ENCODE measurements at places on chromosomes 7 and 10. TPM values are rescaled to one million over a fixed set of nuclear protein-coding genes. Genes with fewer than 3 reads are reported as not detected.
A peak's percentile ranks its signal among the peaks of the same experiment; 100 is the strongest.

SUN3 gene
- not detected for total RNA-seq

ABCC2 gene
- 0.99 TPM for total RNA-seq

CHAT gene
- total RNA-seq, result not detected

GPRIN2 gene
- total RNA-seq, result not detected

LRRC17 gene
- 12.7 TPM for total RNA-seq

ZNF804B gene
- total RNA-seq, result not detected

FKBP14 gene
- 23.3 TPM for total RNA-seq

CABCOCO1 gene
- not detected for total RNA-seq

MALRD1 gene
- total RNA-seq, result not detected

ACTL6B gene
- total RNA-seq, result not detected

FOXI2 gene
- total RNA-seq, result not detected

SLC35G1 gene
- total RNA-seq, result 4.4 TPM

IL15RA gene
- total RNA-seq, result 16.7 TPM

DNA sequence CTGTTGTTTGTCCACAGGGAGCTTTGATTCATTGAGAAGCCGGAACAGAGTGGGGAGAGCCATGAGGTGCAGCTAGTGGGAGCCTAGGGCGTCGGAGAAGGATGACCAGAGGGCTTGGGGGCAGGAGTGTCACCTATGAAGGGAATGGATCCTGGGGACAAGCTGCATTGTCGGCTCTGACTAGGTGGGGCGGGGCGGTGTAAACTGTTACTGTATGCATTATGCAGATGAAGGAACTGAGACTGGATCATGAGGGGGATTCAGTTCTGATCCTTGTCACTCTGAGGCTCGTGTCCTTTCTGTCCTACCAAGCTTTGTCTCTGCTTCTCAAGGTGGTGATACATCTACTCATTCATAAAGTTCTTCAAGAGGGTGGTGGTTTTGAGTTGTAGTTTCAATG is 39.9 kb upstream of the MMD2 start:
- no peak for DNase-seq

DNA sequence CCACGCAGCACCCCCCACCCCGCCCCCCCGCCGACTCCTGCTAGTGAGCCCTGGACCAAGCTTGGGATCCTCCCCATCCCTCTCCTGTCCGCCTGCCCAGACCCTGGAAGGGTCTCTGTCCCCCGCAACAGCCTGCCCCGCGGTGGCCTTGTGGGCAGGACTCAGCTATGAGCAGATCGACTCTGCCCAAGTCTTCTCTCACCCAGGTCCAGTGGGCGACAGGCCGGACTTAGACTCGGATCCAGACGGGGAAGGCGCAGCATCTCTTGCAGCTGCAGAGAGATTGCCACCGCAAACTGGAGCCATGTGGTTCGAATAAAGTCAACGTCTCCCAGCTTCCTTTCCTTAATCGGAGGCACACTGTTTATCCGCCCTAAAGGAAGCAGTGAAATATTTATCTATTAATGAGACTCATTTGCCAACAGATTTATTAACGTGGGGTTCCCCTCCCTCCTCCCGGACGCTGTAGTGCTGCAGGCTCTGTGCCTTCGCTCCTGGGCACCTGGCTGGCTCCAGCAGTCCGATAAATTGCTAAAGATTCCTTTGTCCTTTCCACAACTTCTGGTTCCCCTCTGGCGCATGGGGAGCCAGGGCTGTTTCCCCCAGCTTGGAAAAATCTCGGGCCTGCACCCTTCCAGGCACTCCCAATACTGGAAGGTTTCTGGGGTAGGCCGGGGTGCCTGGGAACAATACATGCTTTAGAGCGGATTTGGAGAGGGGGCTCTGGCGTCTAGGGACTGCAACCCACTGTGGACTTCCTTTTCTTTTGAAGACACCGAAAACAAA is 634 bp upstream of the HOXA7 start:
- no peak for DNase-seq

DNA sequence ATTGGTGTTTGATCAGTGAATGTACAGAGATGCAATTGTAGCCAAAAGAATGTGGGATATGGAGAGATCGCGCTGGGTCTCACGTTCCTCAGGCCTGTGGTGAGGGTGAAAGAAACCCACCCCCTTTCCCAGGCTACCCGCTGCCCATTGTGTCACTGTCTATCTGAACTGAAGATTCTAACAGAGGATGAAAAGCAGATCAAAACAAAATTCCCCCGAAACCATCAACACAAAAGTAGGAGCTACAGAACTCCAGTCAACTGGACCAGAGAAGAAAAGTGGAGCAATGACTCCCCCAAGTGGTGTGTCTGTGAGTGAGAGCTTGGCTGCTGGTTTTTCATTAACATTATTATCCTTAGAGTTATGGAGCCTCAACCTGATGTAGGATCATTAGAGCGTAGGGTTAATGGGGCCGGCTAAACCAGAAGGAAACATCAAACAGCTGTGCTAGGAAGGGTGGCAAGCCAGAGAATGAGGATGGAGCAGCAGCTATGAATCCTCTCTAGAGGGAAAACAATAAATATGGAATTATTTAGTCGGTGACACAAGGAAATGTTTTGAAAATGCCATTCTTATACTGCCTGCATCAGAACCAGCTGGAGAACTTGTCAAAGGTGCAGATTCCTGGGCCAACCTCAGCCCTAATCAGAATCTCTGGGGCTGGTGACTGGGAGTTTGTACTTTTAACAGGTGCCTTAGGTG is 38.3 kb downstream of the AKR1B1 start:
- DNase-seq, result peak; percentile 13

DNA sequence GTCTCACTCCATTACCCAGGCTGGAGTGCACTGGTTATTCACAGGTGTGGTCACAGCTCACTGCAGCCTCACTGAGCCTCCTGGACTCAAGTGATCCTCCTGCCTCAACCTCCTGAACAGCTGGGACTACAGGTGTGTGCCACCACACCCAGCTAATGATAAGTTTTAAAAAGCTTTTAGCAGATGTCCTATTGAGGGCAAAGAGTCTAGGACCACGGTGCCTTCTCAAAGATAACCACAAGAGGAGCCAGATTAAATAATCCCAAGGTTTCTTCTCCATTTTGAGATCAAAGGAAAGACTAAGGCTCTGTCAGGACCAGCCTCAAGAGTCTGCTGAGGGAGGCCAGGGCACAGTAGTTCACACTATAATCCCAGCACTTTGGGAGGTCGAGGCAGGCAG is 4.7 kb downstream of the ATP5MF start:
- DNase-seq, result no peak

- DNase-seq, result no peak
These were observed 79.5 kb downstream of the CARD11 start for GRCh38 chr7:2964208-2964607.

DNA sequence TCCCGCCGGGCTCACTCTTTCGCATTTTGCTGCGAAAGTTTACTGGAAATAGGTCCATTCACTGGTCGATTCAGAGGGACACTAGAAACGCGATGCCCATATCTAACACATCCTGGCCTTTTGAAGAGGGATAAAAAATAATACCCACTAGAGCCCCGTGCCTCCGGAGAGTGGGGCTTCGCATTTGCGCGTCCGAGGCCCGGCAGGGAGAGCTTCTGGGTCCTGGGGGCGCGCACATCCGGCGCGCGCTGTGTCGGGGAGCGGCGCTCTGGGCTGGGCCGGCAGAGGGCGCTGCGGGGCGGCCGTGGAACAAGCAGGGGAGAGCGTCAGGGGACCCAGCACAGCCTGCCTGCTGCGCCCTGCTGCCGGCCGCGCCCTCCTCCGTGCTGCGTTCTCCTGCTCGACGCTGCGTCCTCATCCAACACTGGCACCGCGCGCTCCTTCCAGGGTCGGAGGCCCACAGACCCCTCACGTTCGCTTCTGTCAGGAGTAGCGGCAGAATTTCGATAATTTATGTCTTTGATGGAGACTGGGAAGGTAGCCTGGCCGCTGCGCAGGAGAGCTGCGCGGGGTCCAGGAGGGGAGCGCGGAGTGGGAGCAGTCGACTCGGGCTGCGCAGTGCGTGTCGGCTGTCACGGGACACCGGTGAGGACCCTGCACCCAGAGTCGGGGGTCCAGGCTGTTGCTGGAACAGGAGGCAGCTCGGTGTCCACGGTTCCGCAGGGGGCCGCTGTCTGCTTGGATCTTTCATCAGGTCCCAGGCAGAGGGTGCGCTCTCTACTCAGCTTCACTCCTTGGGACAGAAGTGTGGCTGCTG is 41.5 kb upstream of the ZNF32 start:
- peak; percentile 29 for DNase-seq

DNA sequence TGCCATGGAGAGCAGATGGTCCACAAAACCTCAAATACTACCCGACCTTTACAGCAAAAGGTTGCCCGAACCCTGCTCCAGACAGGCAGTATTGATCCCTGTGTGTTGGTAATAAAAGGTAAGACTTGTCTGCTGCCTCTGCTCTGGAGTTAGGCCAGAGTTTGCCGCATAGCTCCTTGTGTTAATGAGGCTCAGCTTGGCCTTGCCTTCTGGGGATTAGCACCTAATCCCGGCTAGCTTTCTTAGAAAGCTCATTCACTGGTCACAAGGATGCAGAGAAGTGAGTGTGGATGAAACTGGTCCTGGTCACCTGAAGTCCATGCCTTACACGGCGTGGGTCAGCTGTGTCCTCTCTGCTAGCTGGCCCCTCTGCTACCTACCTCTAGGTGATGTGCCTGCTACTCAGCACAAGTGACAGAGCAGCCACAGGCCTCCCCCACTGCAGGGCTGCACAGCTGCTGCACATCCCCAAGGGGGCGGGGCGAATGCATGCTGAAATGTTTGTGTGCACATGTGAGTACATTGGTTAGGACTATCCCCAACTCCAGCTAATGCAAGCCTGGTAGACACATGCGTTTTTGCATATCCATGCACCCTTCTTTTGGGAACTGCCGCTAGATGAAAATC is 31.7 kb upstream of the SYPL1 start:
- no peak for DNase-seq

GRCh38 chr7:98760201-98760651 is 109.6 kb downstream of the TMEM130 start:
- DNase-seq, result no peak

- no peak for DNase-seq
These were observed 1.9 kb upstream of the RELN start for GRCh38 chr7:103991406-103991805.

DNA sequence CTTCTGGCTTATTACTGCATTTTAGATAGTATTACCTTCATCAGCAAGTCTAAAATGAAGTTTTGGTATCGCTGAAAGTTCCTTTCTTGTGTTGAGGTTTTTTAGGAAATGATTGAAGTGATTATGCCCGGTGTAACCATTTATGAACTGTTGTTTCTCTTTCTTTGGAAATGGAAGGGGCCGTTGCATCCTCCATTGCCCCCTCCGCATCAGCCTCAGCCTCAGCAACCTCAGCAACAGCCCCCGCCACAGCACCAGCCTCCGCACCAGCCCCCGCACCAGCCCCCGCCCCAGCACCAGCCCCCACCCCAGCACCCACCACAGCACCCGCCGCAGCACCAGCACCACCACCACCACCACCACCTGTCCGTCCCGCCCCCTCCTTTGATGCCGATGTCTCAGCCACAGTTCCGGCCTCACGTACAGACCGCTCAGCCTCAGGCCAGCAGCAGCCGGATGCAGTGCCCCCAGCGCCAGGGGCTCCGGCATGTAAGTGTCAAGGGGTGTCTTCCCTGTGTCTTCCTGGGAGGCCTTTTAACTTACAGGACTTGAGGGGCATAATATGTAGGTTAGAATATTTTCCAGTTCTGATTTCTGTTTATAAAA is 72.6 kb downstream of the SHH start:
- DNase-seq, result no peak

GRCh38 chr10:68082872-68083271 is 7.8 kb upstream of the HERC4 start:
- DNase-seq, result no peak

- no peak for DNase-seq
These were observed 34.8 kb upstream of the SH2D4B start for GRCh38 chr10:80502621-80503583.

DNA sequence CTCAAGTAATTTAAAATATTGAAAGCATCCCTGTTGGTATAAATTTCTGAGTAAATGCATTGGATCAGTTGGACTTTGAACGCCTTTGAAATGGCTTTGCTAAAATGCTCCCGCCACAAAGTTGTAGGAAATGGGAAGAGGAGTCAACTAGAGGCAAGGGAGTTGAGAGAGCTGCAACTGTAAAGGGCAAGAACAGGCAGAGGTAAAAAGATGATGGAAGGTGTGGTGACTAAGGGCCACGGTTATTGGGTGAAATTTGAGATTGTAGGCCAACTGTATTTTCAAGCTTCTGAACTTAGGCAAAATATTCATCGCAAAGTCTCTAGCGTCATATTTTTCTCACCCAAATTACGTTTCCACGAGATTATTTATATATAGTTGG is 595 bp upstream of the SUMF2 start:
- no peak for DNase-seq

GRCh38 chr7:22823142-22823497 is 471 bp upstream of the TOMM7 start:
- DNase-seq, result no peak

DNA sequence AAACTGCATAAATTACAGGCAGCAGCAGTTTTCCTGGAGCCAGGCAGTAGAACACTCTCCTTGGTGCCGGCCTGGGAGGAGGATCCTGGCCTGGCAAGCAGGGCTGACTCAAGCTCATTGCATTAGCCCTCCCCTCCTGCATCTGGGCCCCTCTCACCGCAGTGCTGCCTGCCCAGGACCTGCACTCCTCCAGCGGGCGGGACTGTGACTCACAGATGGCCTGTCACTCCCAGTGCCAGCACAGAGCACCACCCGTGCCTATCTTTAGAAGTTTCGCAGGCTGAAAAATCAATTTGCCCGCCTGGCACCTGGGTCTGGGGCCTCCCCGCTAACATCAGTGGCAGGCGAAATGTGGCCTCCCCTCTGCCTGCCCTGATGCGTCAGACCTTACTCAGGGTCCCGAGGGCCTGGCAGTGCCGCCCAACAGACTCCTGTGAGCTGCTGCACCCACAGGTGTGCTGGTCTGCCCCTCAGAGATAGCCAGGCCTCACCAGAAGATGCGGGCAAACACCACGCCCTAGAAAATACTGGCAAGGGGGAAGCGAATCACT is 123.8 kb downstream of the KCNMA1 start:
- no peak for DNase-seq

GRCh38 chr7:28986028-28986764 is 28.1 kb upstream of the TRIL start:
- DNase-seq, result no peak

DNA sequence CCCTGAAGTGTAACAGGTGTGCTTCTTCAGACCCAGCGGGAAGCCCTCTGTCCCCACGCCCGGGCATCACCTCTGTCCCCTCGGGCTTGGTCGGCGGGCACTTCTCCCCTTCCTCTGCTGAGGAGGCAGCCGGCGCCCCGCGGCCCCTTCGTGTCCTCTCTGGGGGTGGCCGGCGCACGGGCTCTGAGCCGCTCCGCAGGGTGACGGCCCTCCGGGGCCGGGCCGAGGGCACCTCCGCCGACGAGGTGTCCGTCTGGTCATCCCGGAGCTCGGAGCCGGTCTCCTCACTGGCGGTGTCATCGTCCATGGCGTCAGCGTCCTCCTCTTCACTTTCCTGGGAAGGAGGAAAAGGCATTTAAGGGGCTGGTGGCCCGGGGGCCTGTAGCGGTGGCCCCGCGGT is 239.0 kb downstream of the SFMBT2 start:
- no peak for DNase-seq
